ENCODE measurements at places on chromosomes 6 and 20.

GRCh38 chr6:168603234-168603633, 162.2 kb downstream of the SMOC2 start:
- no peak for DNase-seq

DNA sequence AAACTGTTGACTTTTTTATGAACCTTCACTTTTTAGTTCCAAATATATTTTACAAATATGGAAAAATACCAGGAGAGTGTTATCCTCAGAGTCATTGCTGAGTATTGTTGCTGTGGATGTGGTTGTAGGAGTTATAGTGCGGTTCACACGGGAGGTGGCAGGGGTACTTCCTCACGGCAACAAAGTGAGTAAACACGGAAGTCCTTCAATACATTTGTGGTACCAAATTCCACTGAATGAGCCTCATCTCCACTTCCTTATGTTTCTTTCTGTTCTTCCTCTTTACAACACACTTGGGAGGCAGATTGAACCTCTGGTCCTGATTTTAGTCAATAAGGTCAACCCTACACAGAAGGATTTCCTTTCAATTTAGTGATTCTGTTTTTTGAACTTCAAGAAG, 371.8 kb downstream of the BTBD3 start:
- no peak for DNase-seq

- no peak for DNase-seq
These were observed 189.2 kb upstream of the PLCB4 start for GRCh38 chr20:8879669-8880068.

- no peak for DNase-seq
These were observed 143.4 kb downstream of the ADGRB3 start for GRCh38 chr6:68778356-68779020.

- no peak for DNase-seq
These were observed 189.2 kb upstream of the RAB32 start for GRCh38 chr6:146354451-146354850.

- no peak for DNase-seq
These were observed 20.4 kb downstream of the PRSS16 start for GRCh38 chr6:27267857-27268434.

- no peak for DNase-seq
These were observed 20.2 kb upstream of the TNFAIP3 start for GRCh38 chr6:137846772-137847313.

DNA sequence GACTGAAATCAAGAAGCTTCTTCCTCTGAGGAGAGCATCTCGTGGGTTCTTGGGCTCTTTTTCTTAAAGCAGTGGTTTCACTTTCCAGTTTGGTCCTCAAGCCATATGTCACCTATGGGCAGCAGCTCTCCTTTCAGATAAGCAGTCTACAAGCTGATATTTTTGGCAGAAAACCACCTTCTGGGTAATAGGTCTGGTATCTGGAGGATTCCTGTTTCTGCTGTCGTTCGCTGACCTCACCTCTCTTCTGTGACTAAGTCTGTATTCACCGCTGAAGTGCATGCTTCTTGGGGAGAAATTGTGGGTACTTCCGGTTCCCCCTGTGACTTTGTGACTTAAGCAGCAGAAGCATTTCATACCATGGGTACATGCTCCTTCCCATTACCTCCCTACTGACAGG, 193.6 kb downstream of the EDN1 start:
- DNase-seq: no peak

GRCh38 chr20:25437153-25437581, 29.7 kb downstream of the GINS1 start:
- no peak for DNase-seq

GRCh38 chr6:52360028-52360427, 1.9 kb upstream of the PAQR8 start:
- no peak for DNase-seq

GRCh38 chr6:15143086-15143485, 102.8 kb upstream of the JARID2 start:
- no peak for DNase-seq

GRCh38 chr6:16136091-16136490, 7.2 kb downstream of the MYLIP start:
- DNase-seq: no peak

GRCh38 chr20:36384022-36384619, 78.0 kb downstream of the DLGAP4 start:
- no peak for DNase-seq

All from stimulated activated CD8-positive, alpha-beta memory T cell treated with anti-CD3 and anti-CD28 coated beads, Interleukin-7, amount 100 ng/mL, for 1 hour (primary cell).